ENCODE measurements at places on chromosomes 5 and 9.

GRCh38 chr5:173452119-173452905 lies 124.1 kb upstream of the STC2 start:
- no peak for DNase-seq

DNA sequence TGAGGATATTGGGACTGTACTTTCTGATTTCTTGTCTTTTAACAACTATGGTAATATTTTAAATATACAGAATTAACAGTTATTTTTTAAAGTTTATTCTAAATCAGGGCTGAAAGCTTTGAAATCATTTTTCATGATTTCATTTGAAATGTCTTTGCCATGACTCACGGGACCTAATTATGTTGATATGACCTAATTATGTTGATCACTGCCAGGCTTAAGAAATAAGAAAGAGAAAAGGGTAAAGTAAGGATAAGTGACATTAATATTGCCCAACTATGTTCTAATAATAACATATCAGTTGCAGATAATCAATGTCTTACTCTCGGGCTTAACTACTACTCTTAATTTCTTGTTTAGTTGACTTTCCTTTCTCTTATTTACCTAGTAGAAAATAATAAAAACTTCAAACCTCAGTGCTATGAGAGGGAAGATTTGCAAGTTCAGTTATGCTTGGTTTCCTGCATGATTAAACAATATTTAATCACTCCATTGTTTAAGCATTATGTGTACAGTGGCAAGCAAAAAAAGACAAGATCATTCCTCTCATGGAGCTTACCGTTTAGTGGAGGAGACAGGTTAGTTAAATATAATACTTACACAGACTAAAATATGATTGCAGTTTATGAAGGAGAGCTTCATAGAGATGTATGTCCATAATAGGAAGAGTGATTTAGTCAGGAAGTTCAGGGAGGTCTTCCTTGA lies 67.0 kb upstream of the EIF4EBP3 start:
- DNase-seq = no peak

GRCh38 chr5:112795944-112796678 lies 58.4 kb downstream of the APC start:
- DNase-seq = no peak

DNA sequence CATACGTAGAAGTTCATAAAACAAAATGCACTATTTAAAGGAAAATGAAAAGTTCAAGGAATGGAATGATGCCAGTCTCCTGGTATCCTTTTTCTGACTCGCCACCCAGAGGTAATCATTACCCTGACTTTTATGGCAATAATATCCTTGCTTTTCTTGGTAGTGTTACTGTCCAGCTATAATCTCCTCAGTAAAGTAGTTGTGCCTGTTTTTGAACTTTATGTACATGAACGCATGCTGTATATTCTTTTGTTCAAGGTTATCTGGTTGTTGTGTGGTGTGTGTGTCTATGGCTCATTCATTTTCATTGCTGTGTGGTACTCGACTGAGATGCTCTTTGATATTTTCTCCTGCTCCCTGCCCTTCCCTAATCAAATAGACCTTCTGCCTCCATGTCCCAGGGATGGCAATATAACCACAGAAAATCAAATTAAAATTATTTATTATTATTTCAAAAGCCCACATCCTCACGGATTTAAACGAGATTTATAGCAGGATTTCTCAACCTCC lies 29.2 kb upstream of the FBP1 start:
- DNase-seq = no peak

- DNase-seq = no peak
Measured at GRCh38 chr5:173734716-173735115, 118.3 kb upstream of the BOD1 start.

- DNase-seq = no peak
Measured at GRCh38 chr5:1830571-1831228, 29.5 kb downstream of the NDUFS6 start.

DNA sequence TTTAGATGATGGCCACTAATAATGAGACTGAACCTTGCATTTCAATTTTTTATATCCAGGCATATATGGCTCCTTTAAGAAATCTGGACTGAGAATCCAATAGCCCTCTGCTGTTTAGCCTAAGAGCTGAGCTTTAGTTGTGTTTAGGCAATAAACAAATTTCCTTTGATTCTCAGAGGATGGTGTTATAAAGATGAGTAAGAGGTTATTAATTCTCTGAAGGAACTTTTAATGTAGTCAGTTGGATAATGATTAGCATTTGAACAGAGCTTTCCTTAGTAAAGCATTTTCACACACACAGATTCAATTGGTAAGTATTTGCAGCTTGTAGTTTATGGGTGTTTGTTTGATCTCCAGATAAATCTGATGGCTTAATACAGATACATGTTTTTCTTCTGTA lies 149.6 kb downstream of the PRR16 start:
- DNase-seq = no peak

DNA sequence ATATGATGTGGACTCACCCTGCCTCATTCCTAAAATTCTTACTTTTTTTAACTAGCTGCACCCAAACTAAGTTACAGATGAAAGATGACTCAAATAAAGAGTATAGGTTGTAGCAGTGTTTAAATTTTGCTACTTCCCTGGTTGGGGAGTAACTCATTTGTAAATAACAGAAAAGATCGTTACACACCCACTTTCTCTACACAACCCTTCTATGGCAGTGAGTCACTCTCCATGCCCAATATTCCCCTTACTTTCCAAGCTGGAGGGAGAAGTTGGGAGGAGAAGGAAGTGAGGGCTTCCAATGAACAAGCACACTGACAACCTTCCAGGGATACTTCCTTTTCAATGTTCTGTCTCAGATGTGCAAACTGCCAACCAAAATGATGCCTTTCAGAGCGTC lies 1.9 kb downstream of the RASEF start:
- no peak for DNase-seq

GRCh38 chr9:124137009-124137943 lies 120.5 kb upstream of the NEK6 start:
- DNase-seq = no peak

GRCh38 chr5:59598547-59598874 lies 295.0 kb downstream of the PDE4D start:
- DNase-seq = no peak

- DNase-seq = no peak
Measured at GRCh38 chr9:81635521-81636254, 53.7 kb downstream of the TLE1 start.

GRCh38 chr5:140855772-140856674 lies at the start of gene PCDHA10:
Gene PCDHA10 (plus strand): TSS chr5:140855897. CDS start chr5:140856049, 152 bp downstream.
- no peak for DNase-seq

GRCh38 chr9:73412874-73413273 lies 261.2 kb downstream of the ANXA1 start:
- no peak for DNase-seq

Data from activated CD4-positive, CD25-positive, alpha-beta regulatory T cell treated with anti-CD3 and anti-CD28 coated beads, Interleukin-2, amount 50 U/mL, for 72 hours (primary cell).